Endothelial cell (in vitro differentiated cells): ENCODE measurements at places on chromosomes 7 and 10.

GRCh38 chr7:17434191-17434590, 135.7 kb downstream of the AHR start:
- DNase-seq = no peak

GRCh38 chr7:140084142-140084655, 21.4 kb upstream of the PARP12 start:
- no peak for DNase-seq

DNA sequence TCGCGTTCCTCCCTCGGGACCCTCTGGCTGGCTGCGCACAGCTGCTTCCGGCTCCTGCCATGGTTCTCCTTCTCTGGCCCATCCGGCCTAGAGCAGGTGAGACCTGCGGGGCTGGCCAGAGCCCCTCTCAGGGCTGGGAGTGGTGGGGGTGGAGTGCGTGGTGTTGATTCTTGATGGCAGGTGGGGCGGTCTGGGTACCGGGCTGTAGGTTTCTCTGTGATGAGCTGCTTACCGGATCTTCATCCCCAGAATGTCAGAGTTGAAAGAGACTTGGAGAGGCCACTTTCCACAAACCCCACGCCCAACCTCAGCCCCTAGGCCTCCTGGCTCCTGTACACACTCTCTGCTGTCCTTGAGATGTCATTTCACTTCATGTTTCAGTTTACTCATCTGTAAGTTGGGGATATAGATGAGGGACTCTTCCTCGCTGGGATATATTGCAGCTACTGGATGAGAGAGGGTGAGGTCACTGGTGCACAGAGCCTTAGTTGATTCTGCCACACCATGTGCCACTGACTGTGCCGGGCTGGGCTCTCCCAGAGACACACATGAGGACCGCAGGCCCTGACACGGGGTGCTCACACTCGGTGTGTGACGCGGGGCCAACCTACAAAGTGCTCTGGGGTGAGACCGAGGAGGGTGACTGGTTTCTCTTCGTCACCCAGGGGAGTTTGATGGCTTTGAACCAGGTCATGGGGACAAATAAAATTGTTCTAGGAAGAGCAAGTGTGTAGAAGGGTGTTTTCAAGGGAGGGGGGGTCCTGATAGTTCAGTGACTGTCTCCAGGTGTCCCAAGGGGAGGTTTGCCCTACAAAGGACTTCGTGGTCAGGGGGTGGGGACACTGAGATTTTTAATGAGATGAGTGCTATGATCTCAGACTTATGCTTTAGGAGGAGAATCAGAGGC, 29.5 kb downstream of the ZNF775 start:
- no peak for DNase-seq

DNA sequence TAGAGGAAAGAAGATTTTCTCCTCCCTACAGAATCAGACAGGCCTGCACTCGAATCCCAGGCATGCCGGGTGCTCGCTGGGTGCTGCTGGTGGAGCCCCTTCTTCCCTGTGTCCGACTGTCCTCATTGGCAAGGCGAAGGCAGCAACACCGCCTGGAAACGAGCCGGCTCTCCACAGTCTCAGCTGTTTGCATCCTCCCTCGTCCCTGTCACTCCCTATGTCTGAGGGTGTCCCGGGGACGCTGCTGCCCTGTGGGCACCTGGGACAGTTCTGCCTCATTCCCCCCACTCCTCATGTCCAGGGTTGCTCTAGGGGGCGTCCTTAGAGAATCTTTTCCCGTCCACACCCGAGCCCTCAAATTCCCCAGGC, 31.6 kb upstream of the TMEM72 start:
- no peak for DNase-seq

DNA sequence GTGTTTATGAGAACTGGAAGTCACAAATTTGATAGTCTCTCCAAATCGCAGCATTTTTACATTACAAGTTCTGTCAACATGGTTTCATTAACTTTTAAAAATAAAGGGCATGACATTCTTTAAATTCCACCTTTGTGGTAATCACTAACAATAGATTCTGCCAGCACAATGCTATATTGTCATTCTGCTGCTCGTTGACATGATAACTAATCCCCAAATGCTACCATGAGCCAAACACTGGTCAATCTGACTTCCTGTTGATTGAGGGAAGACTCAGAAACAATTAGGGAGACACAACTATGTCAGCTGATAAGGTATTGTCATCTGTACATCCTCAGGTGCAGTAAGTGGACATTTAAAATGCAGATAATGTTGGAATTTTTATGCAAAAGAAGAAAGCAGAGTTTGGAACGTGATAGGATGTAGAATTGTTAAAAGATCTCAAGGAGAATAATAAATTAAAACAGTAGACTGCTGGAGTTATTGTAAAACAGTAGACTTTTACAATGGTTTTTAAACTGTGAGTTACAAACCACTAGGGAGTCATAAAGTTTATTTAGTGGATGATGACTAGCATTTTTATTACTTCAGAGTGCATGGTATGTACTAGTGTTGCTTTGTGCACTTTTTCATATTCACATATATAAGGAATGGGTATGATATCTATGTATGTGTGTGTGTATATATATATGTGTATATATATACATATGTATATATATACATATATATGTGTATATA, 126.4 kb upstream of the DKK1 start:
- no peak for DNase-seq

GRCh38 chr7:151115836-151116418, 29.7 kb downstream of the AGAP3 start:
- no peak for DNase-seq

DNA sequence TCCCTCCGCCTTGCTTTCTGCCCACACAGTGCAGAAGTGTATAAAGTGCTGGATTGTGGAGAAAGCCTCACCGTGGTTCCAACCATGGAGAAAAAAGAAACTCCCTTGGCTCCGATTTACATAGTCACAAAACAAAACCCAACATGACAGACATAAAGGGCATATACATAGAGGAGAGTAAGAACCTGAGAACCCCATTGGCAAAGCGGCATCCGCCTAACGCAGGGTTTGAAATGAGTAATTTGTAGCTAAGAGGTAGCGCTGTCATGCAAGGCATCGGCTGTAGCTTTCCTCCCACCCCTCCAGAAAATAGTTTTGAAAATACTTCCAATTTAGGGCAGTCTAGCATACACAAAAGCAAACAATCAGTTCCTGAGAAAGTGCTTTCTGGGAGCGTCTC, 126.0 kb upstream of the NRBF2 start:
- no peak for DNase-seq

DNA sequence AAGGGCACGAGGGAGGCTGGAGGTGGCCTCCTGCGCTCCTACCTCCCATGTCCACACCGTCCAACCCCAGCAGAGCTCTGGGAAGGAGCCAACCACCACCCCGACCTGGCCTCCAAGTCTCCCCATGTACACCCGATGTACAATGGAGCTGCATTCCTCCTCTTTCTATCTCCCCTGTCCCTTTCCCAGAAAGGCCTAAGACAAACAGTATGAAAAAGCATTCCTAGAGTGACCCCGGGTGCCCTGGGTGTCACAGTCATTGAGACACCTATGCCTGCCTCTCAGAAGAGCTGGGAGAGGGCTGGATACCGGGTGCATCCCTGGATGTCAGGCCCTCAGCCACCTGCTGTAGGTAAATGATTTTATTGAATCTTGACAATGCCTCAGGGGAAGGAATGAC, 248.1 kb downstream of the EMX2 start:
- no peak for DNase-seq

DNA sequence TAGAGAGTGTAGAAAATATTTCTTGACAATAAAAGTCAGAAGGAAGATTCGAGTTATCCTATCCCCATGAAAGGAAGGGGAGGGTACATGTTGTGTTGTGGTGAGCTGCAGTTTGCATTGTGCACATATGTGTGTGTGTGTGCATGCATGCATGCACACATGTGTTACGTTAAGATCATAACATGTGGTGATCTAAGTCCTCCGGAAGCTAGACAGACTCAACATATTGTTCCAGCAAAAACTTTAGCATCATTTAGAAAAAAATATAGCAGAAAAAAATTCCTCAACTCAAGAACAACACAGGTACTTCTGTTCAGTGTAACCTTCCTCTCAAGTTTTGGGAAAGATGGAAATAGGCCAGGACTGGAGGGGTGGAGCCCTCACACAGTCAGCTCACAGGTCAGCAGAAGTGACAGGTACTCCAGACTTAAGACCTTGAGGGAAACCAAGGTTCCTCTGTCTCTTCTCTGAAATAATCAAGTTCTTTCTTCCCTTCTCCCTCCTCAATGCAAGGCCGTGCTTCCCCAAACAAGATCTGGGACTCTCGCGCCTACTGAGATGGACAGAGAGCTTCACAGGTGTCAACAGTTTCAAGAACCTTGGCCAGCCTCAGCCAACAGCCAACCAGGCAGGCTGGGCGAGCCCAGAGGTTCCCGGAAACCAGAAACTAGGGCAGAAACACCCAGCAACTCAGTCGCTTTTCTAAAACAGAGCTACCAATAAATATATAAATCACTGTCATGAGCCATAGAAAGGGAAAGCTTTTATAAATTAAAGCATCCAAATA, 205.2 kb downstream of the FAM107B start:
- DNase-seq = no peak

GRCh38 chr7:94049615-94050014, 45.5 kb upstream of the BET1 start:
- DNase-seq = no peak

DNA sequence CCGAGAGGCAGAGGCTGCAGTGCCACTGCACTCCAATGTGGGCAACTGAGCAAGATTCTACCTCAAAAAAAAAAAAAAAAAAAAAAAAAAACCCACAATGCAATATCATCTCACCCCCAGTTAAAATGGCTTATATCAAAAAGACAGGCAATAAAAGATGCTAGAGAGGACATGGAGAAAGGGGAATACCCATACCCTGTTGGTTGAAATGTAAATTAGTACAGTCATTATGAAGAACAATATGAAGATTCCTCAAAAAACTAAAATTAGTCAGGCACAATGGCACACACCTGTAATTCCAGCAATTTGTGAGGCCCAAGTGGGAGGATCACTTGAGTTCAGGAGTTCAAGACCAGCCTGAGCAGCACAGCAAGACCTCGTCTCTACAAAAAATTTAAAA, 25.7 kb downstream of the ABI1 start:
- DNase-seq = no peak

DNA sequence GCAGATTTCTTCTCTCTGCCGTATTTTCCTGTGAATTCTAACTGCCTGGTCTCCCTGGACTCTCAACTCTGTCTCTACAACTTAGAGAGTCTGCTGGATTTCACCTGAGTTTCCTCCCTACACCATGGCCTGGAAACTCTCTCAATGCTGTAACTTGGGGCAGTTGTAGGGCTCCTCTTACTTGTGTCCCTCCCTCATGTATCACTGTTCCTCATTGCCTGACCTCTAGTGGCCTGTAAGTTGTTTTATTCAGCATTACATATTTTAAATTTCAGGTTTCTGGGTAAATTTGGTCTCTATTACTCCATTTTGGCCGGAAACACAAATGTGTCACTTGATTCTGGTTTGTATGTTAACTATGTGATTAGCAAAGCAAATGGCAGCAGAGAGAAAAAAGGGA, 70.9 kb downstream of the DYNC1I1 start:
- no peak for DNase-seq

DNA sequence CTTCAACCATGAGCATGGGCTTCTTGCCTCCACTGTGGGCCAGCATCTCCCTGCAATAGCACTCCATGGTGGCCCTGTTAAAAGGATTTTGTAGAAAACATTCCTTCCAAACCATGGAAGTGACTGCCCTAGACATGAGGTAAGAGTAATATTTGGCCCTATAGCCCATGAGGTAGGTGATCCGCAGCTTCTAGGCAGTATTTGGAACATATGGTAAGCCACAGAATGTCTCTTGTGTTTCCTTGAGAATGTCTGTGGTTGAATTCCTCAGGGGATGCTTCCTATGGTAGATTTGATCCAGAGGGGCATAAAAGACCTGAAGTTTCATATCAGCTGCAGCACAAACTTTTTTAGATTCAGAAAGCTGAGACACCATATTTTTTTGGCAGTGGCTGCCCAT, 54.9 kb downstream of the TMEM168 start:
- DNase-seq = no peak

DNA sequence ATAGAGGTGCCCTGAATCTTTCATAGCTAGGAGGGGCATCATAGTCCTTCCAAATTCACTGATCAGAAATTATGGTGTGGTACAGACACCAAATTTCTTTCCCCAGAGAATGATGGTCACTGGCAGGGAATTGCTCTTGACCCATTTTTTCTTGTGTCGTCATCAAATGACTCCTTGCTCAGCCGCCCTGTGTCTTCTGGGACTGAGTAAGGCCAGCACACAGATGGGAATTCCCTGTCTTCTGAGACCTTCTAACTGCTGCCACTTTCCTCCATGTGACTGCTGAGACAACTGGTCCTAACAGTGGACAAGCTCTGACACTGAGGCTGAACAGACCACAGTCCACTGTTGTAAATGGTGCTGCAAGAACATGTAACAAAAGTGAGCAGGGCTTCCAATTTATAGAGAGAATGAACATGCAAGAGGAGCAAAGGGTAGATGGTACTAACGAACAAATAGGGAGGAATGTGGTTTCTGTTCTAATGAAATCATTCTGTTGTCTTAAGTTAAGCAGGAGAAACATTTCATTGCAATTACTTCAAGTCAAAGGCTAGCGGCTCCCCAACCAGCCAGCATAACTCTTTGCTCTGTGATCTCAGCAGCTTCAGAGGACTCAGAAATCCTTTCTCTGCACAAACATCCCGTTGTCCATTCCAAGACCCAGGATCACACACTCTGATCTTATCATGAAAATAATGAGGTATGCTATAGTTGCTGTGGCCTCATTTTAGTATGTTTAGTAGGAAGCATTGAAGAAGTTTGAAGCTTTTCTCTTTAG, 235.9 kb upstream of the PRSS1 start:
- no peak for DNase-seq

DNA sequence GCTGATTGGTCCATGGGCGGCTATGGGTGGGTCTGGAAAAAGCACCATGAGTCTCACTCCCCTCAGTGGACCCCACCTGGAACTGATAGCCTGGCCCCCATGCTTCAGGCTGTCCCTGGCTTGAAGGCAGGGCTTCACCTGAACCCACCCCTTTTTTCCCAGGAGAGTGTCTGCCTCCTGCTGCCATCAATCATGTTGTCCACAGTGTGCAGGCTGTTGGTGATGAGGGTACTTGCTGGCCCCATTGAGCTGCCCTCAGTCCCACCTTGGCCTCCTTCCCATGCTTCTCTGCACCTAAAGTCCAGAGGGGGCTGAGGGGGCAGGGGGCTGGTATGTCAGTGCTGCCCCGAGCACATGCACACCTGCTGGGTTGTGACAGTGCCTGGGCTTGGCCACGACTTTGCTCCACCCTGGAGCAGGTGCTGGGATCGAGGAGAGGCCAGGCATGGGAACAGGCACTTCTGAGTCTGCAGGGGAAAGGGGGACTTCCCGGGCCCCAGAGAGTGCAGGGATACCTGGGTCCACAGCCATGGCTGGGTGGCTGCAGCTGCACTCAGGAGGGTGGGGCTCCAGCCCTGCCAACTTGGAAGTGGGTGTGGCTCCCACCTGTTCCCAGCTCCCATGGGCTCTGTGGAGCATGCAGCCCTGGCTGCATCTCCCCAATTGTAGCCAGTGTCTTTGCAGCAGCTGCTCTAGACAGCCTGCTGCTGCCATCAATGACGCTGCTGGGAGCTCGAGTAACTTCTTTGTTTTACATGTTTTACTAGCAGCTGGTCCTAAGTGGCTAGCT, 56.9 kb downstream of the ADK start:
- DNase-seq = no peak
